ENCODE measurements at places on chromosomes 12 and 14. TPM values are rescaled to one million over a fixed set of nuclear protein-coding genes. Genes with fewer than 3 reads are reported as not detected.

CLEC4C gene
- total RNA-seq, result 3.8 TPM

DPPA3 gene
- total RNA-seq, result not detected

DNA sequence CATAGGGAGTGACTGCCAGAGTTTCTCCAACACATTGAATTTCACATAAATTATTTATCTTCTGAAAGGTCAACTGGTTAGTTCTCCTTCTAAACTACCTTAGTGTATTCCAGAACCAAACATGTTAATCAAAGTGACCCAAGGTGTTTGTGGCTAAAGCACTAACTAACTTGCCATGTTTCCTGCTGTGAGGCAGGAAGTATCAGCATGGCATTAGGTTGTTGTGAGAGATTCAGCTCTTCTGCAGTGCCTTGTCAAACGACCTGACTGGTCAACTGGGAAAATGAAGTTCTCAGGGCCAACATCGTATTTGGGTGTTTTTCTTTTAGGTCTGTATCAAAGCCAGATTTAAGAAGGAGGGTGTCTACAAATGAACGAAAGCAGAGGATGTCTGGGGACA is 448.1 kb downstream of the APAF1 start:
- DNase-seq, result no peak
- H3K4me3 ChIP-seq, result no peak overlapping the region
- H3K27ac ChIP-seq, result no peak overlapping the region
- 0 out of 2 replicates have a peak, but pooled peaks cover 3% of the 10 kb centered on the region for H3K27me3 ChIP-seq

DNA sequence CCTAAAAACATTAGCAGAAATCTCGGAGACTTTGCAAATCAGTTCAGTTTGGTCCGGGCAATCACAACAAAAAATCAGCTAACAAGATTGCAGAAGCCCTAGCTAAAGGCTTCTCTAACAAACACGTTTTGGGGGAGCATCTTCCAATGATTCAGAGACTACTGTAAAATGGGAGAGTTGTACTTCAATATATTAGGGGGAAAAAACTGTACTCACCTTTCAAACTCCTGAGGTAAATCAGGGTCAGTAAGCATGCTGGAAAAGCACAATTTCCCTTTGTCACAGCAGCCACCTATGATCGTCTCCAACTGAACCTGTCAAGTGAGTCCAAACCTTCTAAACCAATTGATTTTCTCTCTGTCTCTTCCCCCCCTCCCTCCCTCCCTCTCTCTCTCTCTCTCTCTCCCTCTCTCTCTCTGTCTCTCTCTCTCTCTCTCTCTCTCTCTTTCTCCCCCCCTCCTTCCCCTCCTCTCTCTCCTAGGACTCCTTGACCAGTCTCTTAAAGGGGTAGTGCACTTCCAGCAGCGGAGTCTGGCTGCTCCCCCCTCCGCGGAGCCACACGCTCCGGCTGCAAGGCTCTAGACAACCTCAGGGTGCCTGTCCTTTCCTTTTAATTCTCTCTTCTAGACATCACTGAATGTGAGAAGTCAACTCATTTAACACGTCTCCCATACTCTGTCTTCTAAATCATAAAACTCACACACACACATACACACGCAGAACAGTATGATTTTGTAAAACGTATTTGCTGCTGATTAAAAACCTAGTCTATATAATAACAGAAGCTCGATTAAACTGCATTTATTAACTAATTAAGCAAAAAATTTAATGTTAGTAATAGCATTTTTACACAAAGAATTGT is at the start of gene SOX5:
TSS of gene SOX5 (minus strand) at position 323 of the 862 bp plus-strand sequence. CDS start at position 254, 69 bp downstream.
- no peaks in the 10 kb centered on the region for H3K27me3 ChIP-seq
- H3K4me3 ChIP-seq, result no peak within 1 kb of the TSS
- H3K36me3 ChIP-seq, result no peaks in the 10 kb centered on the region
- no peak for DNase-seq

DNA sequence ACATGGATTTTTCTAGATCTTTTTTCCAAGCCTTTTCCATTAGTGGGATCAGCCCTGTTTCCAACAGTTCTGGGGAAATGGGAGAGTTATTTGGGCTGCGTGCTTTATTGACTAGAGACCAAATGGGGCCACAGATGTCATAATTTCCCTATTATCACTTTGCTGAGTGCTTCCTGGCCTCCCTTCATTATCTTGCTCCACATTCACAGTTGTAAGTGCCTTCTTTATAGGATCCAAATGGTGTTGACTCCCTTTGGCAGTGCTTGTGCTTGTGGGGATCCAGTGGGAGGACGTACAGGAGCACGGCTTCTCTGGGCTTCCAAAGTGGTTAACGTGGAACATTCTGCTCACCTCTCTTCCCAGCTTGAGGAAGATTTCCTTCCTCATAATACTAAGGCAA is 141.0 kb upstream of the RMST start:
- no peaks in the 10 kb centered on the region for H3K36me3 ChIP-seq
- H3K27me3 ChIP-seq, result no peaks in the 10 kb centered on the region
- H3K27ac ChIP-seq, result no peak overlapping the region
- H3K4me1 ChIP-seq, result no peaks in the 10 kb centered on the region

GRCh38 chr14:100882026-100882967 is 21.2 kb downstream of the RTL1 start:
- H3K27ac ChIP-seq, result no peak overlapping the region
- no peaks in the 10 kb centered on the region for H3K36me3 ChIP-seq
- H3K4me3 ChIP-seq, result no peak overlapping the region
- DNase-seq, result no peak
- no peaks in the 10 kb centered on the region for H3K27me3 ChIP-seq

DNA sequence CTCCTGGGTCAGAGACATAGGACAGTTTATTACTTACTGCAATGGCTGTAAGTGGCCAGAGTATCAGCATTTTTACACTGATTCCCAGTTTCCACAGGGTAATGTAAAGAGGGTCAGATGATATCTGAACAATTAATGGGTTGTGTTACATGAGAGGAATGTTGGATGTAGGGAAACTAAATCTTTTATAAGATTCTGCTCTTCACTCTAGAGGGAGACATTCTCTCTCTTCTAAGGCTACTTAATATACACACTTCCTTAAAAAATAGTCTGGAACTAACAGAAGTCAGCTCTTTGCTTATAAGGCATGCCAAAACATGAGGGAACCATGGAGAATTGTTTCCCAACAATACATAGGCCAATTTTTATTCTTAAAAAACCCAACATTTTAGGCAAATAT is 389.8 kb downstream of the ETNK1 start:
- no peaks in the 10 kb centered on the region for H3K27me3 ChIP-seq
- H3K4me1 ChIP-seq, result no peaks in the 10 kb centered on the region
- H3K27ac ChIP-seq, result no peak overlapping the region
- H3K36me3 ChIP-seq, result no peaks in the 10 kb centered on the region
- DNase-seq, result no peak

DNA sequence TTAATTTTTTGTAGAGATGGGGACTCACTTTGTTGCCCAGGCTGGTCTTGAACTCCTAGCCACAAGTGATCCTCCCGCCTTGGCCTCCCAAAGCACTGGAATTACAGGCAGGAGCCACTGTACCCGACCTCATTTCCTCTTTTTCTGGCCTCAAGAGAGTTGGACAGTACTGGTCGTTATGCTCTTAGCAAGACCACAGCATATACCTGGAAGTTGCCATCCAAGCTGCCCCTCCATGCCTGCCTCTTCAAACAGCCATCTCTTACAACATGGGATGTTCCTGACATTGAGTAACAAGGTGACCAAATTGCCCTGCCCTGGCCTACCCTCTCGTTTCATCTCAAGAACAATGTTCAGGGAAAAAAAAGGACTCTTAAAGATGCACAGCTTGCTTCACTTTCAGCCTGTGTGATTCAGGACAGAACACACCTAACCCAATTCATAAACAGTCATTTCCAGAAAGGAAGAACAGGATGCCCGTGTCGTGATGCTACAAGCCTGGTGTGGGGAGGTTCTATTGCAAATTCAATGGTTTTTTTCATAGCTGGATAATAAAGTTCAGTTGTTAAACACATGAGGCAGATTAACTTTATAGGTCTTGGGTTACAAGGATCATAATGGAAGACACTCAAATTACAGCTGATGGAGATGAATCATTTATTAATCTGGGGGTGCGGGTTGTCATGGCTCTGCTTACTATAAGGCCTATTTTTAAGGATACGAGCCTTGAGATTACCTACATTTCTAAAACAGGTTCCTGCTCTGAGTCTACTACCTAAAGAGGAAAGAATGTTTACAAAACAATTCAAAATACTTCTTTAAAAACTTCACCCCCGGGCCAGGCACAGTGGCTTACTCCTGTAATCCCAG is 11.9 kb downstream of the GLTP start:
- H3K27me3 ChIP-seq, result no peaks in the 10 kb centered on the region
- no peak for DNase-seq
- H3K4me3 ChIP-seq, result no peak overlapping the region
- no peaks in the 10 kb centered on the region for H3K36me3 ChIP-seq
- no peak overlapping the region for H3K27ac ChIP-seq
